ENCODE measurements at places on chromosomes 3 and 15. TPM values are rescaled to one million over a fixed set of nuclear protein-coding genes. Genes with fewer than 3 reads are reported as not detected.

The IL17RB gene
- not detected for total RNA-seq

The CYP11A1 gene
- total RNA-seq, result 0.25 TPM

The RNF7 gene
- 198 TPM for total RNA-seq

The CX3CR1 gene
- not detected for total RNA-seq

The SPG21 gene
- 66.3 TPM for total RNA-seq

- peak; percentile 69 for DNase-seq
Observed at GRCh38 chr3:152352554-152352953, 83.8 kb downstream of the MBNL1 start.

DNA sequence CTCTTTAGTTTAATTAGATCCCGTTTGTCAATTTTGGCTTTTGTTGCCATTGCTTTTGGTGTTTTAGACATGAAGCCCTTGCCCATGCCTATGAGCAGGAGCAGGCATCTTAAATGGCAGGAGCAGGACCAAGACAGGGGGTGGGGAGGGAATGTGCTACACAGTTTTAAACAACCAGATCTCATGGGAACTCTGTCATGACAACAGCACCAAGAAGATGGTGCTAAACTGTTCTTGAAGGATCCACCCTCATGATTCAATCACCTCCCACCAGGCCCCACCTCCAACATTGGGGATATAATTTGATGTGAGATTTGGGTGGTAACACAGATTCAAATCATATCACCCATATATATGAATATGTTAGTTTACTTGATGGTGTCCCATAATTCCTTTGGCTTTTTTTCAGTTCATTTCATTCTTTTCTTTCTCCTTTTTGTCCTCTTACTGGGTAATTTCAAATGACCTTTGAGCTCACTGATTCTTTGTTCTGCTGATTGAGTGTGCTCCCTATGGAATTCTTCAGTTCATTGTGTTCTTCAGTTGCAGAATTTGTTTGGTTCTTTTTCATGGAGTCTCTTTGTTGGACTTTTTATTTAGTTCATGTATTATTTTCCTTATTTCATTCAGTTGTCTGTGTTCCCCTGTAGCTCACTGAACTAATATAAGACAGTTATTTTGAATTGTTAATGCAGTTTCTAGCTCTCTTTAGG is 62.6 kb downstream of the DOCK3 start:
- no peaks in the 10 kb centered on the region for H3K36me3 ChIP-seq
- H3K27ac ChIP-seq, result no peak overlapping the region
- H3K27me3 ChIP-seq, result no peaks in the 10 kb centered on the region
- DNase-seq, result no peak
- H3K4me1 ChIP-seq, result no peaks in the 10 kb centered on the region

DNA sequence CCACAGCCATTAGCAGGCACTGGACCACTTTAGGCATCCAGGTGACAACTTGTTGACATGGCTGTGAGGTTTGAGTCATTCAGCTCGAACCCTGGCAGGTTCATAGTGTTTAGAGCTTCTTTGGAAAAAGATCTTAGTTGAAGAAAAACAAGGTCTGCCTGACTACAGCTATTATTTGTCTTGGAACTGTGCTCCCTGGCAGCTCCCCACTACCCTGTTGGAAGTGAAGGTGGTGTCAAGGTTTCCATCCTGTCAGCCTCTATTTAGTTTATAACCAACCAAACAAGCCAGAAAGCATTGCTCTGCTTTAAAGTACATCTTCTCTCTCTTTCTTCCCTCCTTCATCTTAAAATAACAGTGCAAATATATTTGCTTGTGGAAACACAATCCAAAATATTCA is 56.8 kb downstream of the KAT2B start:
- H3K4me3 ChIP-seq, result no peak overlapping the region
- H3K27me3 ChIP-seq, result no peaks in the 10 kb centered on the region
- H3K4me1 ChIP-seq, result no peaks in the 10 kb centered on the region
- no peaks in the 10 kb centered on the region for H3K36me3 ChIP-seq
- DNase-seq, result no peak
- H3K27ac ChIP-seq, result no peak overlapping the region

- no peak overlapping the region for H3K4me3 ChIP-seq
- H3K27me3 ChIP-seq, result no peaks in the 10 kb centered on the region
- H3K27ac ChIP-seq, result no peak overlapping the region
Observed at GRCh38 chr3:16907243-16907642, 22.5 kb downstream of the PLCL2 start.

GRCh38 chr3:106184540-106185457 is 316.0 kb upstream of the CBLB start:
- no peak overlapping the region for H3K27ac ChIP-seq
- DNase-seq, result no peak

DNA sequence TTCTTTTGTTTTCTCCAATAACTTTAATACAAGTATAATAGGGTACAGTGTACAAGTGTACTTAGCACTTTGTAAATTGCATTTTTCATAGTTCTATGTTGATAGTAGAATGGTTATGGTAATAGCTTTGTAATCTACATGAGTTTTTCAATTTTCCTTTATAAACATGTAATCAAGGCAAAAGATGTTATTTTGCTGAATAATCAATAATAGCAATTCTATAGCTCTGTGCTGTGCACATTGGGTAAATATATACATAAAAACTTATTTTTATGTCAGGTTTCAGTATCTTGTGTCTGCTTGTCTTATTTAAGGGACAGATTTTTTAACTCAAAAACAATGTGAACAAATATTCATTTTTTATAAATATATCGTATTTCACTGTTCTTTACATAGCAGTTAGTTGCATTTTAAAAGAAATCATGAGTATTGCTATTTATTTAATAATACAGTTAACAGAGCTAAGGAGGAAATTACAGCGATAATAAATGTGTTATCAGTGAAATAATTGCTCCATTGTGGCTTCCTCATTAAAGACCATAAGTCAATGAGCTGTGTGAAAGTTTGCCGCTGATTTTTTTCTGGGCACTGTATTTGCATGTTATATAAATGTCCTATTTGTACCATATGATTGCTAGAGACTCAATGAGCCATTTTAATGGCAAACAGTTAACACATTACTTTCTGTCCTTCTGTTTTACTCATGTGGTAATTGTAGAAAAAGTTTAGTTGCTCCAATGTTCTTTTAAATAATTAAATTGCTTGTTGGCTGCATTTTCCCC is 214.6 kb upstream of the STAC start:
- no peak for DNase-seq
- no peaks in the 10 kb centered on the region for H3K36me3 ChIP-seq
- H3K27me3 ChIP-seq, result no peaks in the 10 kb centered on the region

DNA sequence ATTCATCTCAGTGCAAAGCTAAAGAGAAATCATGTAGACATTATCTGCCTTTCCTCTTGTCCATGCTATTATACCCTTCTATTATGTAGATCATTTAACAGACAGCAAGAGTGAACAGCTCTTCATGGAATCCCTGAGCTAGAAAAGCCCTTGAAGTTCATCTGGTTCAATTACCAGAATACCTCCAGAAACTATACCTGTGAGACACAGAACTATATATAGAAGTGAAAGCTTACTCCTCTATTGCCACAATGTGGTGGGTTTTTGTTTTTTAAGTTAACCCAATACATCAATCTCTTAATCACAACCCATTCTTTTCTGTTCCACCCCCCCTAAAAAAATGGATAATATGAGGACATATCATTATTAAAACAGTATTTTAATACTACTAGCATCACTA is 347.7 kb downstream of the PLCL2 start:
- H3K36me3 ChIP-seq, result no peaks in the 10 kb centered on the region
- H3K27me3 ChIP-seq, result no peaks in the 10 kb centered on the region
- no peak for DNase-seq
- 0 out of 2 replicates have a peak, but pooled peaks cover 3% of the 10 kb centered on the region for H3K4me1 ChIP-seq

DNA sequence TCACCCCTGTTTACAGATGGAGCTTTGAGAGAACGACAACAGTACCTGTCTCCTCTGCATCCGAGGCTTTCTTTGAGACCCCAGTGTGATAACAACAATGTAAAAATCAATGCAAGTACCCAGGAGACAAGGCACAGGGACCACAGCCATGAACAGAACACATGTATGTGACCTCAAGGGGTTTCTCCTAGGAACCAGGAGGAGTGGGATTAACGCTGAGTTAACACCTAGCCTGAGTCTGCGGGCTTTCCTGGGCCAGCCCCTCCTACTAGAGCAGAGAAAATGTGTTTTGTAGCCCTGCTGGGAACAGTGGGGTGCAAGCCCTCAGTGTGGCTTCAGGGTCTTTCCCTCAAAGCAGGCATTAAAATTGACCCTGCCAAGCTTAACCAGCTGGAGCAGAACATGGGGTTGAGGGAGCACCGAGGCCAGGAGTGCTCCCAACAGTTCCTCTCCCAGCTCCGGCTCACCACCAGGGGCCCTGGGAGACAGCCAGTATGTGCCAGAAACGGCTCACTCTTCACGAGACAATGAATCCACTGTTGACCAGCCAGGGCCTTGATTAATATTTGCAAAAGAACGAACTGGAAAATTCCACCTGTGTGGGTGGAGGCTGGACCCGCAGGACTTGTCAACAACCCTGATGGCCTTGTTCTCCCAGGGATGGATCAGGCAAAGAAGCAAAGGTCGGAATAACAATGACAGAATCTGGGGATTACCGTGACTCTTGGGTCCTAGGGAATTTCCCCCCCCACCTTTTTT is 3.6 kb downstream of the CHDH start:
- H3K4me3 ChIP-seq, result no peak overlapping the region
- H3K27me3 ChIP-seq, result peaks cover 16% of the 10 kb centered on the region
- H3K27ac ChIP-seq, result no peak overlapping the region
- no peaks in the 10 kb centered on the region for H3K36me3 ChIP-seq

- DNase-seq, result peak; percentile 35
- peaks cover 22% of the 10 kb centered on the region for H3K4me1 ChIP-seq
- H3K27me3 ChIP-seq, result no peaks in the 10 kb centered on the region
- H3K36me3 ChIP-seq, result no peaks in the 10 kb centered on the region
- H3K27ac ChIP-seq, result no peak overlapping the region
Observed at GRCh38 chr3:195226900-195227447, 44.0 kb downstream of the XXYLT1 start.

DNA sequence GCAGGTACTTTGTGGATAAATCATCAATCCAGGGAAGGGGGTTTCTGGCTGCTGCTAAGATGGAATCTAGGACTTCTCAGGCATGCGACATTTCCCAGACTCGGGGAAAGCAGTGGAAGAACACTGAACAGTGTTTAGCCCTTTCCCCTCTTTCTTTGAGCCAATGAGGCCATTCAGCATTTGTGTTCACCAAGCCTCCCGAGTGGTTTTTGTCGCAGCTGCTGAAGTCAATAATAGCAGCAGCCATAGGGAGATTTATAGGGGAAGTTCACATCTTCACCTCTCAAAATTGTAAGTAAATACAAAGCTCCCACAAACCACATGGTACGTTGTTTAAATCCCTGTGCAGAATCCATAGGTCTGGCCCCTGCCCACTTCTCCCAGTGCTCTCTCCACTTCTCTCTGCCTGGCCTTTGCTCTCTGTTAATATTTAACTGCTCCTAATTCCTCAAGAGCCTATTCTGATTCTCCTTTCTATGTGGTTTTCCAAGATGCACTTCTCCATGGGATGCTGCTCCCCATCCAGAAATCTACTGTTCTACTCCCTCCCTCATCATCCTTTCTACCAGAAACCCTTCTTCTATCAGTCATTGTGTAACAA is 230.7 kb downstream of the SHQ1 start:
- H3K27ac ChIP-seq, result no peak overlapping the region
- H3K36me3 ChIP-seq, result no peaks in the 10 kb centered on the region

DNA sequence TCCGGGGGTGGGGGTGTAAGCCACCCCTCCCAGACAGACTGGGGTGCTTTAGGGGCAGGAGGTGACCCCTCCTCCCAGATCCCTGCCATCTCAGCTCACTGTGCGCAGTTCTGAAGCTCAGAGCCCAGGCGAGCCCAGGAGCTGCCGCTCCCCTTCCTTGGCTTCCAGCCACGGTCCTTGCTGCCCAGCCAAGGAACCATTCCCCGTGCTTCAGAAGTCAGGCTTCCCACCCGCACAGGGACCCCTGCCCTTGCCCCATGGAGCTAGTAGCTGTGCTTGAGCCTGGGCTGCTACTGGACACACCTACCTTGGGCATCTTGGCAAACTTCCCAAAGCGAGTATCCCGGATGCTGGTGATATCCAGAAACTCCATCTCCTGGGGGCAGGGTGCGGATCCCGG is 4.8 kb downstream of the PLCB2 start:
- no peak for DNase-seq
- H3K27me3 ChIP-seq, result peaks cover 7% of the 10 kb centered on the region
- H3K4me1 ChIP-seq, result no peaks in the 10 kb centered on the region
- H3K27ac ChIP-seq, result no peak overlapping the region
- H3K4me3 ChIP-seq, result no peak overlapping the region
- H3K36me3 ChIP-seq, result no peaks in the 10 kb centered on the region

GRCh38 chr3:30226601-30227151 is 379.7 kb upstream of the TGFBR2 start:
- no peaks in the 10 kb centered on the region for H3K27me3 ChIP-seq
- H3K27ac ChIP-seq, result no peak overlapping the region
- no peak overlapping the region for H3K4me3 ChIP-seq
- DNase-seq, result no peak
- H3K36me3 ChIP-seq, result no peaks in the 10 kb centered on the region

DNA sequence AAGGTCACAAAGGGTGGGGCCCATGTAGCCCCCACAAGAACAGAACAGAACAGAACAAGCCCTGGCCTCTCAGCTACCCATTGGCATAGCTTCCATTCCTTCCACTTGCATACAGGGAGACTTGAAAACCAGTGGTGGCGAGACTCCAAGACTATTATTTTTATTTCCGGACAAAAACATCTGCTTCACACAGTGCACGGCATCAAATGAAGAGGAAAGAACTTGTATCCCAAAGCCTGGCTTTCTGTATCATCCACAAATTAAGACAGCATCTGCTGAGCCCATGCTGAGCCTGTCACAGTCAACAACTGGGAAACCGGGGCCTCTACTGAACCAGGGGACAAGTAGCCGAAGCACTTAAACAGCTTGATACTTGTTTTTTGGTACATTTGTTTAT is 56.0 kb downstream of the CLEC3B start:
- peaks cover 18% of the 10 kb centered on the region for H3K4me1 ChIP-seq
- H3K27ac ChIP-seq, result no peak overlapping the region
- no peak overlapping the region for H3K4me3 ChIP-seq
- H3K36me3 ChIP-seq, result no peaks in the 10 kb centered on the region
- no peaks in the 10 kb centered on the region for H3K27me3 ChIP-seq

DNA sequence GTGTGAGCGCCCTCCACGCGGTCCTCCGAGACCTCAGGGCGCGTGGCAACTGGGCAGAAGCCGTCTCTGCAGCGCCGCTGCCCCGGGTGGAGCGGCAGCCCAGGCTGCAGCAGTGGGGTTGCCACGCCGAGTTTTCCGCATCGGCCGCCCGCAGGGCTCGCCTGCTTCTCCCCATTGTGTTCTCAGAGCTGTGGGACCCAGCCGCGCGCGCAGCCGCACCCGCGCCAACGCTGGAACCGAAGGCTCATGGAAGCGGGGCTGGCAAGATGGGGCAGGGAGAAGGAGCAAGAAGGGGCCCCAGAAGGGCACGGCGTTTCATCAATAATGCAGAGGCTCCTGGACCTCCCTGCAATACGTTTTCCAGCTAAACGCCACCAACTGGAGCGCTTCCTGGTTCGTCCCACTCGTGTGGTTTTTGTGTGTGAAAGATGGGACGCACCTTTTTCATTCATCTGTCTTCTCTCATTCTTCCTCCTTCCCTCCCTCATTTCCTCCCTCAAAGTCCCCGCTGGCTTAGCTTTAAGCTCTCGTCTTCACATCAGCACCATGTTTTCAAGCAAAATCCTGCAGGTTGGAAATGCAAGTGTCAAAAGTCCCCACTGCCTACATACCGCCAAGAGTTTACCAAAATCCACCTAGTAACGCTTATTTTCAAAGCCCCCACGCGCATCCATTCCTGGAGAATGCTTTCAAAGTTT is 1.2 kb downstream of the ROBO1 start:
- H3K27ac ChIP-seq, result no peak overlapping the region
- DNase-seq, result no peak
- H3K4me1 ChIP-seq, result no peaks in the 10 kb centered on the region
- H3K36me3 ChIP-seq, result no peaks in the 10 kb centered on the region
- peaks cover 9% of the 10 kb centered on the region for H3K27me3 ChIP-seq

- H3K36me3 ChIP-seq, result no peaks in the 10 kb centered on the region
- peaks cover 10% of the 10 kb centered on the region for H3K4me1 ChIP-seq
- H3K4me3 ChIP-seq, result no peak overlapping the region
Observed at GRCh38 chr15:63495780-63496488, 8.5 kb upstream of the USP3 start.

All from GM23248 (cell line).